Frontal cortex (tissue), 4 donors: ENCODE measurements at places on chromosomes 6 and 20. TPM values are rescaled to one million over a fixed set of nuclear protein-coding genes. Genes with fewer than 3 reads are reported as not detected.

- DNase-seq = no peak
Measured at GRCh38 chr6:110049696-110050439, 71.8 kb downstream of the GPR6 start.

DNA sequence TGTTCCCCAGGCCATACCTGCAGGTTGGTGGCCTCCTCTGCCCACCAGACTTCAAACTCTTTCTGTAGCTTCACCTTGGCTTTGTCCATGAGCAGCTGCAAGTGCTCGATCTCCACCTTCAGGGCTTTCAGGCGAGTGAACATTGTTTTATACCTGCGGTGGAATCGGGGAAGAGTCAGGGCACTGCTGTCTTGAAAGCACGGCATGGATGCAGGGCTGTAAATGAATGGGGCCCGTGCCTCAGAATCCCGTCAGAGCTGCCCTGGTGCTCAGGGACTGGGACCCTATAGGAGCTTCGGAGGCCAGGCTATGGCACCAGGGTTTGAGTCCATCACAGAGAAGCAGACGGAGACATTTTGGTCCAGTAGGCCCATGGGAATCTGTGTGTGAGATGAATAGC, 37.9 kb upstream of the KCNK16 start:
- DNase-seq = no peak

DNA sequence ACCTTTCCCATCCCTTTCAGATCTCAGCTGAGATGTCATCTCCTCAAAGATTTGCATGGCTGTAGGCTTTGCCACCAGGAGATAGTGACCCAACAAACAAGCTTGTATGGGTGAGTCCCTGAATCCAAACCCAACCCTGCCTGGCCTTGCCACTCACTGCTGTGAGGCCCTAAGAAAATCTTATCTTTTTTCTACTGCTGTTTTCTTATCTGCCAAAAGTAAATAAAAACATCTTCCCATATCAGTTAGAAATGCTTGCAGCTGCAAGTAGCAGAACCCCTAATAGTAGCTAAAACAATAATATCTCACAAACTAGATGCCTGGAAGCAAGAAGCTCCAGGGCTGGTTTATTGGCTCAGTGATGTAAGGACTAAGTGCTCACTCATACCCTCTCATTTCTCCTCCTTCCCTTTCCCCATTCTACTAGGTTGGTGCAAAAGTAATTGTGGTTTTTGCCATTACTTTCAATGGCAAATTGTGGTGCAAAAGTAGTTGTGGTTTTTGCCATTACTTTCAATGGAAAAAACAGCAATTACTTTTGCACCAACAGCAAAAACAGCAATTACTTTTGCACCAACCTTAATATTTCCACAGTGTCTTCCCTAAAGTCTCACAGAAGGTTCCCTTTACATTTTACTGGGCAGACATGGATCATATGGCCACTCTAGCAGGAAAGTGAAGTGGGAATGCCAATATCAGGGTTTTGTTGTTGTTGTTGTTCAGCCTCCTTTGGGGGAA, 56.7 kb upstream of the PSMF1 start:
- no peak for DNase-seq

- DNase-seq = no peak
Measured at GRCh38 chr6:3579652-3580175, 122.9 kb upstream of the SLC22A23 start.

DNA sequence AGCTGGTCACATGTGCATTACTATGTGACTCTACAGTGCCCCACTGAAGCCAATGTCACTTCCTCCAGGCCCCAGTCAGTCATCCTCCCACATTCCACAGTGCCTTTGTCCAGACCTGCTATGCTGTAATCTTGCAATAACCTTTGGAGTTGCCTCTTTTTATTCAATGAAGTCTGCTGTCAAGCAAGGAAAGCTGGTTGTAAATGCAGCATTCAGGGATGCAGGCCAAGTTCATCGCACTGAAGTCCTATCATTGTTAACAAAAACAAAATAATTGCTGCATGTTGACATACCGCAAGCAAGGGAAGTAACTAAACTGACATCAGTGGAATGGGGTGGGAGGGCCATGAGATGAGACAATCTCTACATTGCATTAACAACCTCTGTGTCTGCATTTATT, 131.2 kb upstream of the CDYL start:
- DNase-seq = no peak

DNA sequence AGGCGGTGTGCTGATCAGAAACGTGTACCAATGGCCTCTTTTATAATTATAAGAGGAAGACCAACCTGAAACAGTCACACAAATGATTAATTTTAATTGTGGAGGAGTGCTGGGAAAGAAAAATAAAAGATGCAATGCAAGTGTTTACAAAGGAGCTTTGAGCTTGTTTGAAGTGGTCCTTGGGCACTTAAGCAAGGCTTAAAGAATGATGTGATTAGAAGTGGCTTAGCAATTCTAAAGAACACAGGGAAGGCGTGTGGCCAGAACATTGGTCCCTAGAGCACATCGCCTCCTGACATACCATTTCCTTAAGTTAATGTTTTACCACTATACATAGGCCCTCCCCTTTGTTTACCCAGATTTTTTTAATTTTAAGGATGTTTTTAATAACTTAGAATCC, 26.1 kb downstream of the PTPN1 start:
- no peak for DNase-seq

- DNase-seq = no peak
Measured at GRCh38 chr6:162331911-162332310, 395.7 kb downstream of the PRKN start.

GRCh38 chr6:100801036-100801435, 80.1 kb downstream of the ASCC3 start:
- DNase-seq = no peak

GRCh38 chr20:22341508-22341907, 242.9 kb downstream of the FOXA2 start:
- DNase-seq = no peak

GRCh38 chr6:35086282-35086632, 54.9 kb downstream of the TCP11 start:
- peak; percentile 2 for DNase-seq

DNA sequence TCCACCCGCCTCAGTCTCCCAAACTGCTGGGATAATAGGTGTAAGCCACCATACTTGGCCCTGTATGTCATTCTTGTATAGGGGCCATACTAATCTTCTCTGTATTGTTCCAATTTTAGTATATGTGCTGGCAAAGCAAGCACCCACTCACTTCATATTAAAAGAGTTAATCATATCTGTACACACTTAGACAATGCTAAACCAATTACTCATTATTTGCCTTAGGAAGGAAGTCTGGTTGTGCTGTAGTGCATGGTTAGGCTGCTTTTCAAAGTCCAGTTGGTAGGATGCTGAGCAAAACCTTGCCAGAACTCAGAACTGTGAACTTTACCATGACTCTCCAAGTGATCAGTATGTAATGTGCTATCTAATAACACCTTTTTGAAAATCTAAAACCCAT, 88.6 kb downstream of the LIN28B start:
- DNase-seq = no peak

DNA sequence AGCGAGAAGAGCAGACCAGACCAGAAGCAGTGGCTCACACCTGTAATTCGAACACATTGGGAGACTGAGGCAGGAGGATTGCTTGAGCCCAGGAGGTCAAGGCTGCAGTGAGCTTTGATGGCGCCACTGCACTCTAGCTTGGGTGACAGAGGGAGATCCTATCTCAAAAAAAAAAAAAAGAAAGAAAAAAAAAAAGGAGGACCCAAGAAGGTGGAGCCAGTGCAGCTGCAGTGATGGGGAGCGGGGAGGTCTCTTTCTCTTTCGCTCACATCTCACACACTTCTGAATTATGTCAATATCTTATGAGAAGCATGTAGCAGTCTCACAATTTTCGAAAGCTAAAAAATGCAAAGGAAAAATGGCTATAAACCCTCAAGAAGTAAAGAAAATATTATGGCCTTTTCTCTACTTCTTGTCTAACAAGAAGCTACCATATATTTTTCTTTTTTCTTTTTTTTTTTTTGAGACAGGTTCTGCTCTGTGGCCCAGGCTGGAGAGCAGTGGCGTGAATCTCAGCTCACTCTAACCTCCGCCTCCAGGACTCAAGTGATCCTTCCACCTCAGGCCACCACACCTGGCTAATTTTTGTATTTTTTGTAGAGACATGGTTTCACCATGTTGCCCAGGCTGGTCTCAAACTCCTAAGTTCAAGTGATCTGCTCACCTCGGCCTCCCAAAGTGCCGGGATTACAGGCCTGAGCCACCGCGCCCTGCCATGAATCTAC, 3.8 kb upstream of the SPO11 start:
- no peak for DNase-seq

DNA sequence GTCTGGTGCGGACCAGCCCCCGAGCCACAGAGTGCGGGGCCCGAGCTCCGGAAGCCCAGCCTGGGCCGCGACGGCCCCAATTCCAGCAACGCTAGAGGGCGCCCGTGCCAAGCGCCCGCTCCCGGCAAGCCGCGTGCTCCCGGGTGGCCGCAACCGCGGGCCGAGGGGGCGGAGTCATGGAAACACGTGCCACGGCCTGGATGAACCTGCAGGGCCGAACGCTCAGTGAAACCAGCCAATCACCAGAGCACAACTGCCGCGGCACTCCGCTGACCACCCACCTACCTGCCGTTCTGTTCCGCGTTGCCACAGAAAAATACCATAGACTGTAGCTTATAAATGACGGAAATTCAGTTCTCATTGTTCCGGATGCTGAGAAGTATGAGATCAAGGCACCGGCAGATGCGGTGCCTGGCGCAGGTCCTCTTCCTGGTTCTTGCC, 85.7 kb upstream of the FOXC1 start:
- DNase-seq = peak; percentile 62

GRCh38 chr20:53884859-53885541, 185.4 kb downstream of the BCAS1 start:
- no peak for DNase-seq

- DNase-seq = no peak
Measured at GRCh38 chr20:3203315-3204123, 963 bp downstream of the DDRGK1 start.

DNA sequence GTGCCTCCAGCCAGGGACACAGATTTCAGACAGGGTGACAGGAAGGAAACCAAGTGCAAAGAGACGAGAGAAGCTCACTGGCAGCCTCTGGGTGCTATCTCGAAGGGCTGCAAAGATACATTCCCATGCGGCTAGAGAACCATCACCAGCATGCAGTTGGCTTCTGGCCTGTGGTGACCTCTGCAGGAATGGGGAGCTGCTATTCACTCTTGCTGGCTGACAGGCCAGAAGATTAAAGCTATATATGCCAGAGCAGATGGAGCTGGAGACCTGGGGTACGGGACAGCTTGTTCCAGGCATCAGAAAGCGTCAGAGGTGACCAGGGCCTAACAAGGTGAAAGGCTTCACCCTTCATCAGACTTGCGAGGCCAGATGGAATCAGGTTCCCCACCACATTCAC, 20.0 kb downstream of the MAP1LC3A start:
- DNase-seq = no peak

DNA sequence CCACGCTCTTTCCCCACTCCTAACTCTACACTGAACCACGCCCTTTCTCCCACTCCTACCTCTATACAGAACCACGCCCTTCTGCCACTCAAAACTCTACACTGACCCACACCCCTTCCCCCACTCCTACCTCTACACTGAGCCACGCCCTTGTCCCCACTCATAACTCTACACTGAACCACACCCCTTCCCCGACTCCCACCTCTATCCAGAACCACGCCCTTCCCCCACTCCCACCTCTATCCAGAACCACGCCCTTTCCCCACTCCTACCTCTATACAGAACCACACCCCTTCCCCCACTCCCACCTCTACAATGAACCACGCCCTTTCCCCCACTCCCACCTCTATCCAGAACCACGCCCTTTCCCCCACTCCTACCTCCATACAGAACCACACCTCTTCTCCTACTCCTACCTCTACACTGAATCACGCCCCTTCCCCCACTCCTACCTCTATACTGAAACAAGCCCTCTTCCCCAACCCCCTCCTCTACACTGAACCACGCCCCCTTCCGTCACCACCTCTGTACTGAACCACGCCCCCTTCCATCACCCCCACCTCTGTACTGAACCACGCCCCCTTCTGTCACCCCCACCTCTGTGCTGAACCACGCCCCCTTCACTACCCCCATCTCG, 10.1 kb downstream of the PXMP4 start:
- no peak for DNase-seq

DNA sequence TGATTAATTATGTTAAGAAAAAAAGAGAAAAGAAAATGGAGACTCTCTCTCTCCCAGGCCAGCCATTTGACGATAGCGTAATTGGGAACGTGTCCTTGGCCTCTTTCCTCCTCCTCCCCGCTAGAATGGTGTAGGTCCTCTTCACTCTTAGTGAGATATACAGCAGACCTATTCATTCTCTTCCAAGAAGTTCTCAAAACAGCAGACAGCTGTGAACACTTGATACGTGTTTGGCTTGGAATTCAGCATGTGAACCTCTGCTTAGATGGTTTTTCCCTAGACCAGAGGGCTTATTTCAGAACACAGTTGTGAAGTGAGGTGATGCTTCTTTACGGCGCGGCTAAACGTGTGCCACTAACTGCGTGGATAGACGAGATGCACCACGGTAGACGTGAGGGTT, 32.6 kb upstream of the TULP4 start:
- no peak for DNase-seq

GRCh38 chr20:59429396-59429795, 129.0 kb downstream of the EDN3 start:
- DNase-seq = no peak

DNA sequence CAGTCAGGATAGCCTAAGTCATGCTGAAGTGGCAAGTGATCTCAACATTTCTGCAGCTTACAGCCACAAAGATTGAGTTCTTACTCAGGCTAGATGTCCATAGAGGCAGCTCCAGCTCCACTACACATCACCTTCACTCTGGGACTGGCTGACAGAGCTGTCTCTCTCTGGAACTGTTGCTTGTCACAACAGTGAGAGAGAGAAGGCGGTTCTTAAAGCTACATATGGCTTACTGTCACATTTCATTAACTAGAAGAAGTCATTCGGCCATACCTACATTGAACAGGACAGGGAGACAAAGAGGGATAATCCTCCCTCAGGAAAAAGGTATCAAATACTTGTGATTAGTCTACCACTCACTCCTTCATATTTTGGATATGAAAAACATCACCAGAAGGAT, 914.9 kb upstream of the FLRT3 start:
- no peak for DNase-seq

- DNase-seq = no peak
Measured at GRCh38 chr6:40410821-40411220, 176.3 kb downstream of the LRFN2 start.

GRCh38 chr20:44979090-44979621, 12.8 kb downstream of the STK4 start:
- no peak for DNase-seq

DNA sequence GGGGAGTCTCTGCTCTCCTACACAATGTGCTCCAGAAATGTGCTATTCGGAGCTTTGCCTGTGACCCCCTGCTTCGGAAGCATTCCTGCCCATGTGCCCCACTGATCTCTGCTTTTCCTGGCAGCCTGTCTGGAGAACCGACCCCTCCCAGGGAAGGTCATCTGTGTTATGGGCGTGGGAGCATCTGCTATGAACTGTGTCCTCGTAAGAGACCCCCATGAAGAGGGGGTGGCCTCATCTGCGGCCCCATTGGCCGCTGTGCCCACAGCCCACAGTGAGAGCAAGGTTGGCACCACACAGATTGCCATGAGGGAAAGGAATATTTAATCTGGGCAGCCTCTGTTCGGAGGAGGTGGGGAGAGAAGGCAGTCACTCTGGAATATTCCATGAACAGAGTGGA, 32.7 kb upstream of the IRF4 start:
- DNase-seq = no peak

- DNase-seq = no peak
Measured at GRCh38 chr6:75449630-75450206, 43.9 kb downstream of the FILIP1 start.

GRCh38 chr20:19633985-19634384, 124.1 kb upstream of the RIN2 start:
- peak; percentile 12 for DNase-seq

FOXC1 gene
- total RNA-seq = 4.1 TPM

TRAPPC3L gene
- under 0.01 TPM for total RNA-seq

PDE10A gene
- total RNA-seq = 126 TPM

TMEM242 gene
- total RNA-seq = 10.2 TPM

MCHR2 gene
- total RNA-seq = 12.6 TPM
